ENCODE measurements at places on chromosomes 6 and 20.
A peak's percentile ranks its signal among the peaks of the same experiment; 100 is the strongest.

DNA sequence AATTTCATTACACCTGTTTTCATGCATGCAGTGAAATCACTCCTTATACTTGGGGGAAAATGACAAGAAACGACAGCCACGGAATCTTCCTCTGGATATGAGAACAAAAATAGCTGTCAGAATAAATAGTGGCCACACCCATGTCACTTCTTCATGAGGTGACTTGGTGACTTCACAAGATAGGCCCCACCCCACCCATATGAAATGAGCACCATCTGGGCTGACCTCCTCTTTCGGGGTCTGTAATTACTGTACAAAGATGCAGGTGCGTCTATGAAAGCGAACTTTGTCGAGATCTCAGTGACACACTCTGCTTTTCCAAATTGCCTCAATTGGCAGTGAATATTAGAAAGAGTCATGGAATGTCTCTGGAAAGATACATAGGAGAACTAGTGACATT is 184.2 kb upstream of the CCN2 start:
- no peak for DNase-seq

DNA sequence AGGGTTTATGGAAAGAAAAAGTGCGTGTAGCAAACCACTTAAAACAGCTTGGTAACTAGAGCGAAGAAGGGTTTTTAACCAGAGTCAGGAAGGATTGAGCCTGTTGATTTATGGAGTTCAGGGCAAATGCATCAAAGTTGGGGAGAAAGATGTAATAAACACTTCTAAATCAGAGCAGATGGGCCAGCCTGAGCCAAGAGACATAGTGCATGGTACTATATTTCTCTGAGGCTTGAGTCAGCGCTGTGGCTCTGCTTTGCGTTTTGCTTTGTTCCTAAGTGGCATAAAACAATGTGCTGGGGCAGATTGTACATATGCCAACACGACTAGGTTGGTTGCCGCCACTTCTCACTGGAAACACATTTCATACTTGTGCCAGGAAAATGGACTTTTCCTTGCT is 111.3 kb downstream of the BCKDHB start:
- no peak for DNase-seq

DNA sequence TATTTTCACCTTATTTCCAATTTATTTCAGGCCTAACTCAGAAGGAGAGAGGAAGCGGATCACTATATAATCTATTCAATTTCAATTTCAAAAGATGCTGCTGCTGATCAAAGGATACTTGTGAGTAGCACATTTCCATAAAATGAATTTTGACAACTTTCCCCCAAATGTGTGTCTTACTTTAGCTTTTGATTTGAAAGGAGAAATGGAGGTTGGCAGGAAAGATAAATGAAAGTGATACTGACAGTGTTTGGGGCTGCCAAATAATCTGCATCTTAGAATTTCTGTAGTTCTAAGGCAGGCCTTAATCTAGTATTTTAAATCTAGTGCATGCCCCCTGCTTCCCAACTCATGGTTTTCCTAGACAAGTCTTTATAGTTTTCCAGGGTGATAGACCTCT is 535.4 kb downstream of the DOK5 start:
- DNase-seq = no peak

- no peak for DNase-seq
Measured at GRCh38 chr20:13024596-13024995, 15.8 kb downstream of the SPTLC3 start.

GRCh38 chr6:167532410-167533288 is 207.8 kb downstream of the TTLL2 start:
- no peak for DNase-seq

DNA sequence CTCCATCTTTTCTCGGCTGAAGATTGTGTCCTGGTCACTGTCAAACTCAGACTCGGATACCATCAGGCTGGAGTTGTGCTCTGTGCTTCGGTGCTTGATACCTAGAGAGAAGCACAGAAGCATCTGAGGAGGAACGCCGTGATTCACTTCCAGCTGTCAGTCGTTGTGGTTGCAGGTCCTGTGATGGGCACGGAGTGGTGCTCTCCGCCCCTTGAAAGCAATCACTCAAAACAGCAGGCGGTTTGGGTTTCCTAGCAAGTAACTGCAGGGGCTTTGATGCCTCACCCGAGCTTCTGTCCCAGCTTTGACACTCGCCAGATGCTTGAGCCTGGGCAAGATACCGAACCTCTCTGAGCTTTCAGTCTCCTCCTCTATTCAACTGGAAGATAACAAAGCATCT is 52.5 kb downstream of the ALDH5A1 start:
- DNase-seq = no peak

DNA sequence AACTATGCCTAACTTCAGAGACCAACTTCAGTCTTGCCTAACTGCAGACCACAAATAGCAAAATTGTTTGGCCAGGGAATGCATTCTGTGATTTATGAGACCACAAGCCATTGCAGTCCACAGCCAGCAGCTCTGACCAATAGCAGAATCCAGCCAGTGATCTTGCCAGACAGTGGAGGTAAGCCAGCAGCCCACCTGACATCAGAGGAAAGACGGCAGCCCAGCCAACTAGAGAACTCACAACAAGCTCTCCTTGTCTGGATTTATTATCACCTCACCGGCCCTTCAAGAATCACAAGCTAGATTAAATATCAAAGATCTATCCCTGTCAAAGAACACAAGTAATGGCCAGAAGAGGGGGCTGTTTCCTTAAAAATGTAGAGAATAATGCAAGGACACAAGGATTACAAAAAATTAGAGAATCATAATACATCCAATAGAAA is 66.5 kb upstream of the SLC35F1 start:
- no peak for DNase-seq

DNA sequence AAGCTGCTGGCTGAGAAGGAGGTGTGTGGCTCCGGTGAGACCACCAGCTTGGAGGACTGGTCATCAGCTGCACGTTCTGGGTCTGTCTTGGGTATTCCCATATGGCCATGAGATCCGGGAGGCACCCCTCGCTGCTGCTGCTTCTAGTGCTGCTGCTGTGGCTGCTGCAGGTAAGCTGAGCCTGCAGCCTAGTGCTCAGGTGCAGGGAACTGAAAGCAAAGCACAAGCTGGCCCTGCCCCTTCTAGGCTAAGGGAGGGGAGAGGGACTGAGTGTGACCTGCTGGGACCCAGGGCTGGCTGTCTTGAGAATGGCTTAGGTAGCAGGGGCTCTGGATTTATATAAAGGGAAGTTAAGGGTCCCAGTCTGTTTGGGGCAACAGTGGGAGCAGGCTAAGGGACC is 403 bp downstream of the CDH26 start:
- no peak for DNase-seq

- DNase-seq = no peak
Measured at GRCh38 chr6:151502499-151502898, 8.7 kb downstream of the CCDC170 start.

DNA sequence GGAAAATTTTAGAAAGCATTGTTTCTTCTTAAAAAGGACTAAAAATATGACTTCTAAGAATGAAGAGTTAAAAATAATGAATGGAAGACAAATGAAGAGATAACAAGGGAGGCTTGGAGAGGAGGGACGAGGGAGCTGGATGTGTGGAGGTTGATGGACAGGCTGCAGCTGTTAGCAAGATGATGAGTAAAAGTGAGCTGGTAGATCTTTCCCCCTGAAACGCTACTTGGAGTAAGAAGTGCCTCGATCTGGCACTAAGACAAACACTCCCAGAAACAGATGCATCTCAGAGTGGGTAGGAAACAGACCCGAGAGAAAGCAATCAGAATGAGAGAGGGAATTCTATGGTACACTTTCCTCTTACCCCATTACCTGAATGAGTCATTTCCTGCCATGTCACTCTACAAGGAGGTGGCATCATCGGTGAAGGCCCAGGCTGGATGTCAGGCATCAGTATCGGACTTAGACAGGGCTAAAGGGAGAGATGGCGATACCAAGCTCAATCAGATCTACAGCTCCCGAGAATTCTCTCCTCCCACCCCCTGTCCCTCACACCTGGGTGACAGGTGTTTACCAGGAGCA is 154.1 kb upstream of the BMP2 start:
- no peak for DNase-seq

GRCh38 chr6:107670792-107671199 is 153.3 kb downstream of the SCML4 start:
- no peak for DNase-seq

- DNase-seq = no peak
Measured at GRCh38 chr6:25176466-25176865, 102.7 kb upstream of the CARMIL1 start.

DNA sequence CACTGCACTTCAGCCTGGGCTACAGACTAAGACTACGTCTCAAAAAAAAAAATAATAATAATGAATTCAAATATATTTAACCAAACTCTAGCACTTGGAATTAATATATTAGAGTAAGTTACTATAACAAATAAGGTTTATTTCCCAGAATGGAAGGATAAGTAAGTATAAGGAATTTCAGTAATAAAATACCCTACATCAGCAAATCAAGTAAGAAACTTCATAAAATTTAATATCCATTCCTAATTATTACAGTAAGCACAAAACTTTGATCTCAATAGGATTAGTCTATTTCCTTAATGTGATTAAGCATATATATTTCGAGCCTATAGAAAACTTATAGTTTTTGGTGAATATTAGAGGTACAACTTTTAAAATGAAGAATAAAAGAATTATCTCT is 36.7 kb upstream of the SDHAF4 start:
- DNase-seq = no peak

DNA sequence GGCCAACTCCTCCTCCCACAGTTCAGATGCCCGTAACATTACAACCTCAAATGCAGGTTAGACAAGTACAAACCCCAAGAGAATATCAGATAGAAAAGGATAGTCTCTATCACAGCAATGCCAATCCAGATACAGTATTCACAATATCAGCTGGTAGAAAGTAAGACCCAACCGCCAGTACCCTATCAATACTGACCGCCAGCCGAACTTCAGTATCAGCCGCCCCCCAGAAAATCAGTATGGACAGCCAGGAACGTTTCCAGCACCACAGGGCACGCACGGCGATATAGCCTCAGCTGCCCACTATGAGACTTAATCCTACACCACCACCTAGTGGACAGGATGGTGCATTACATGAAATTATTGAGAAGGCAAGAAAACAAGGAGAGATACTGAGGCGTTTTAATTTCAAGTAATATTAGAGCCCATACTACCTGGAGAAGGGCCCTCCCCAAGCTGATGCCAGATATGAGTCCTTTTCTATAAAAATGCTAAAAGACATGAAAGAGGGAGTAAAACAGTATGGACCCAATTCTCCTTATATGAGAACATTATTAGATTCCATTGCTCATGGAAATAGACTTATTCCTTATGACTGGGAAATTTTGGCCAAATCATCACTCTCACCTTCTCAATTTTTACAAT is 17.6 kb upstream of the EIF2S2 start:
- peak; percentile 34 for DNase-seq

GRCh38 chr6:162532283-162533008 is 195.1 kb downstream of the PRKN start:
- DNase-seq = no peak

DNA sequence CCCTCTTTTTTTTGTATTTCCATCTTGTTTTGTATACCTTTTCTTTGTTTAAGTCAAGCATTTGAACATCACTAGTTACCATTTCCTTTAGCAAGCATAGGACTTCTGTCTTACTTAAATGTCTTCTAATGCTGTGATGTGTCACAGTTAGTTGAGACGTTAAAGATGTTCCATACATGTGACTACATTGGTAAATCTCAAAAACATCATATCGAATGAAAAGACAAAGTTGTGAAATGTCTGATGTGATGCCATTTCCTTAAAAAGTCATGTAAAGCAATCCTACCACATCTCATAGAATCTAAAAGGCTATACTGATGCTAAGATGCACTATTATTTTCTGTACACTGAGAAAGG is 26.8 kb downstream of the SLC16A10 start:
- no peak for DNase-seq

DNA sequence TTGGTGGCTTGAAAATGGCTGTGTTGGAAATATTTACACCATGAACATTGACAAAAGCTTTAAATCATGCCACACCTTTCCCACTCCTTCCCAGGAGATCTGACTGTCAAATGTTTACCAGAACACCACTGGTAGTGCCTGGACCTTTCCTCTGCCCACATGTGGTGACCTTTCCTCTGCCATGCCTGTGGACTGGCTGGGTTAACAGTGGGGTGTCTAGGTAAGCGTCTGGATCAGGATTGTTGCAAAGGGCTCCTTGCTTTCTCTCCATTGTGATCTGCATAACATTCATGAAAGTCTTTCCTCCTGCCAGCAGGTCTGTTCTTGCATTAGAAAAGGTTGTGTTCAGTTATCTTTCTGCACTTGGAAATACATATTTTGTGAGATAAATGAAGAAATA is 572.7 kb downstream of the DHX35 start:
- no peak for DNase-seq

DNA sequence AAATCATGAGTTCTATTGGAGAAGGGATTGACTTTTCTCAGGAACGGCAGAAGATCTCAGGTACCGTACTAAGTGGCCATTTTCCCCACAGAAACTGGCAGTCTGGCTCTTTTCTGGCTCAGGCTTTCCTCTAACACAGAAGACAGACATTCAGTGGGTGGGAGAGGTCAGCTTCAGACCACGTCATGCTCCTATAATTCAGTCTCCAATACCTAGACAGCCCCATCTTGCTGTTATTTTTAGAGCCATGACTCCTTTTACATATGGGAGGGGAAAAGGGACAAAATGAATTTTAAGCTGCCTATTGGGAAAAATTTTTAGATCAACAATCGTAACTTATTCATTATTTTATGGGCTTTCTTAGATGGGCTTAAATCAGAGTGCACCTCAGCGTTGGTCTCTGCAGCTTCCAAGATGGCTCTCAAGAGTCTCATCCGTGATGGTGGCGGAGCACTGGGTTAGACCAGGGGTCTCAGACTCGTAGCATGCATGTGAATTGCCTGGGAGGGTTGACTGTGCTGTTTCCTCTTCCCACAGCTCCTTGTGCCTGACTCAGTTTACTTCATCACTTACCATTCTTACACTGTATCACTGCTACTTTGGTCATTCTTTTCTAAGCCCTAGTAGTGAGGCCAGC is 86.9 kb downstream of the TCP11 start:
- DNase-seq = no peak

DNA sequence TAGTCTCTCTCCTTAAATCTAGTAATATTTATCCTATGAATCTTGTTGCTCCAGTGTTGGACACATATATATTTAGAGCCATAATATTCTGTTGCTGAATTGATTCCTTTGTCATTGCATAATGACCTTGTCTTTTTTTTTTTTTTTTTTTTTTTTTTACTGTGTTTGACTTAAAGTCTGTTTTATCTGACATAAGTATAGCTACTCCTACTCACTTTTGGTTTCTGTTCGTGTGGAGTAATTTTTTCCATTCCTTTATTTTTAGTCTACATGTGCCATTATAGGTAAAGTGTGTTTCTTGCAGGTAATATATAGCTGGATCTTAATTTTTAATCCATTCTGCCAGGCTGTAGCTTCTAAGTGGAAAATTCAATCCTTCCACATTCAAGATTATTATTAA is 166.5 kb downstream of the GMDS start:
- DNase-seq = no peak
